Stimulated activated CD4-positive, alpha-beta T cell treated with anti-CD3 and anti-CD28 coated beads, Interleukin-4, amount 100 ng/mL, for 4 hours (primary cell): ENCODE measurements at places on chromosomes 1 and 21.

DNA sequence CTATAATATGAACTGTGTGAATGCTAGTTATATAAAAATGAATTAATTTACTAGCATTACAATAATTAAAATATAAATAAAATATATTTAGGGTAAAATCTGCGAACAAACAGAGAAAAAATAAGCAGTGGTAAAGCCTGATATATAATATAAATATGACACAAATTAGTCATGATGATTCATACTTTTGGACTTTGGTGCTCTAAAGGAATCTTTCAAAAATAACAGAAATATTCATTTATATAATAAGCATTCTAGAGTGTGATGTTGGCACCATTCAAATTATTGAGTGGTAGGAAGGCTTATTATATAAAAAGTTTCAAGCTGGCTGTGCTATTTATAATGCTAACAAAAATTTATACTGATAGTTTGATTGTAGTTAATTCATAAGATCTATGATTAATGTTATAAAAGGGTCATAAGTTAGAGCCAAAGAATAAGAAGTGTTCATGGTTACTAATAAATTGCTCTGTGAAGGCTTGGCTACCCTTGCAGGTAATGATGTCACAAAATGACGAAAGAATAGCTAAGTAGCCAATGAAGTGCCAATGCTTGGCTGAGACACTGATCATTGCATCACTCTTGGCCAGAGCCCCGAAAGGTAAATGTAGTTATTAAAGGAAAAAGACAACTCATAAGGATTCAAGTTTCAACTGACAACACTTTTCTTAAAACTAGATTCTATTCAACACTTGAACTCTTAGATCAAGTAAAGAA, 108.7 kb downstream of the USH2A start:
- DNase-seq: no peak

DNA sequence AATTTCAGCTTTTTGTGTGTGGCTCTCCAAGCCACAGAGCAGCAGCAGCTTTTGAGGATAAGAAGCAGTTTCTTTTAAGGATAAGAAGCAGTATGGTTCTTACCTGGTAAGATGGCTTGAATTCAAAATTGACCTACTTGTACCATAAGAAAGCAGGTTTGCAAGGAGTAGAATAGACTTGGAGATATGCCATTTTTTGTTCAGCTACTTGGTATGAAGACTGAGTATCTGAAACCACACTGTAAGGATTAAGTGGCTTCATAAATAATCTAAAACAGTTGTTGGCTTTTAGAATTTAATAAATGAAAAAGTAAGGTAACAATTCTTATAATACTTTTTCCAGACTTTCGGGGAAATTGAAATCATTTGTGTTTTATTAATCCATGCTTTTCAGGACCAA, 74.2 kb downstream of the ATF6 start:
- DNase-seq: no peak

DNA sequence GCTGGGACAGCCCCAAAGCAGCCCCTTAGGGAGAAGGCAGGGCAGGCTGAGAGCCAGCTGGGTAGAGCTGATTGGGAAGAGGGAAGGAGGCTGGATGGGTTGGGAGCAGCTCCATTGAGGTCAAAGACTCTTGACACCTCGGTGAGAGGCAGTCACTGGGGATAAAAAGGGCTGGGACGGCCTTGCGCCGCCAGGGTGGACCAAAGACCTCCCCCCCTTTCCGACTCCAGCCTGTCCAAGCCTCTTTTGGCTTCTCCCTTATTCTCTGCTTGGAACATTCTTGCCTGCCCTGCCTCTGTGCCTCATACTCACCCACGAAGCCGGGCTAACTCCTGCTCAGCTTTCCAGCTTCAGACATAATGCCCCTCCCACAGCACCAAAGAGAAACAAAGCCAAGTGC, 51.1 kb downstream of the LRRC38 start:
- no peak for DNase-seq

- no peak for DNase-seq
These were observed 38.8 kb downstream of the RCAN1 start for GRCh38 chr21:34576041-34576511.

- no peak for DNase-seq
These were observed 20.2 kb downstream of the MACO1 start for GRCh38 chr1:25450891-25451290.

DNA sequence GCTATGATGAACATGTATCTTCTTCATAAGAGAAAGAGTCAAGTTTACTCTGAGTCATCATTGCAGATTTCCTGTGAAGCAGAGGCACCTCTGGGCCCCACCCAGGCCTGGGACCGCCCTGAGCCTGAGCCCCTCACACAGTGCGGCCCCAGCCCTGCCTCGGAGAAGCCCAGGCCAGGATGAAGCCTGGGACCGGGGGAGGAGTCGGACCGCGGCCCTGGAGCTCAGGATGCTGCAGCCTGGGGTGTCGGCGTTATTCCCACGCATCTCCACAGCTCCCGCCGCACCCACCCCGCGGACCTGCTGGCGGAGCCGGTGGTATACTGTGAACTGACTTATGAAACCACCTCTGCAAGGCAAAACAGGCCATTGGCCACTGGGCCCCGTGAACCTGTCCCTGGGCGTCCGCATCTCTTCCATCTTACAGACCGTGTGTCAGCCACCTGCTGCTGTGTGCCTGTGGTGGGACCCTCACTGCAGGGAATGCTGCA, 2.4 kb upstream of the COL6A1 start:
- no peak for DNase-seq

- no peak for DNase-seq
These were observed 19.1 kb downstream of the NME7 start for GRCh38 chr1:169348383-169349036.

GRCh38 chr1:151134396-151134795, 12.0 kb downstream of the SEMA6C start:
- DNase-seq: no peak

DNA sequence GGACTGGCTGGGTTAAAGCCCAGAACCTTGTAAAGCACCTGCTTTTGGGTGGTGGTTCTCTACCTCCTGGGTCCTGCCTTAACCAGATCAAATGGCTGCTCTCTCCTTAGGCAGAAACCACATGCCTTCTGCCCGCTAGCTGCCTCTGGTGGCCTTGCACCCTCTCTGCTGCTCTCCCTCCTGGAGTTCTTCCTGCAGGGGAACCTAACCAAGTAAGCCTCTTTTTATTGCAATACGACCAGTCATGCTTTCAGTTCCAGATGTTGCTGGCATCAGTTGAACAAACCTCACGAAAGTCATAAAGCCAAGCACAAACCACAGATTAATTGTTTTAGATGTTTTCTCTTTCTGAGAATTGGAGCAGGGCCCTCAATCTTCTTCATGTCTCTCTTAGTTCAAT, 118.9 kb downstream of the GDAP2 start:
- no peak for DNase-seq

DNA sequence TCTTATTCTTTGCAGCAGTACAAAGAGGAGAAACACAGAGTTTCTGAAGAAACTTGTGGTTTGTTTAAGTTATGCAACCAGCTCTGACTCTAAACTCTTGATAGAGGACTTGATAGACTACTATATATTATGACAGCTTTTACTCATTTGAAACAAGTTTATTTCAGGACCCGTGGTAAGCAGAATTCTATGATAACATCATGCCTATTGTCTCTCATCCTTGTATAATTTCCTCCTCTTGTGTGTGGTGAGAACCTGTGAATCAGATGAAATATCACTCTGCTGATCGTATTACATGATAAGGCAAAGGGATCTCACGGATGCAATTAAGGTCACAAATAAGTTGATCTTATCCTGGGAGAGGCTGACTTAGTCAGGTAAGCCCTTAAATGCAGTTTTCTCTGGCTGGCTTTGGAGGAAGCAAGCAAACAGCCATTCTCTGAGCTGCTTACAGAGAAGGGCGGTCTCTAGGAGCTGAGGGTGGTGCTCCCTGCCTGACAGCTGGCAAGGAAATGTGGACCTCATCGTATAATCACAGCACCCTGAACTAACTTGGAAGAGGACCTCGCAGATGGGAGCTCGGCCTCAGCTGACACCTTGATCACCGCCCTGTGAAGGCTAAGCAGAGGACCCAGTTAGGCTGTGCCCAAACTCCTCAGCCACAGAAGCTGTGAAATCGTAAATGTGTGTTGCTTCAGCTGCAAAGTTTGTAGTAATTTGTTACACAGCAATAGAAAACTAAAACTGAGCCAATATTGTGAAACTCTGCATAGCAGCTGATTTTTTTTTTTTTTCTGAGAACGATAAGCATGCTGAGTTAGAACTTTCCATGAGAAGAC, 151.1 kb upstream of the DPT start:
- DNase-seq: no peak

DNA sequence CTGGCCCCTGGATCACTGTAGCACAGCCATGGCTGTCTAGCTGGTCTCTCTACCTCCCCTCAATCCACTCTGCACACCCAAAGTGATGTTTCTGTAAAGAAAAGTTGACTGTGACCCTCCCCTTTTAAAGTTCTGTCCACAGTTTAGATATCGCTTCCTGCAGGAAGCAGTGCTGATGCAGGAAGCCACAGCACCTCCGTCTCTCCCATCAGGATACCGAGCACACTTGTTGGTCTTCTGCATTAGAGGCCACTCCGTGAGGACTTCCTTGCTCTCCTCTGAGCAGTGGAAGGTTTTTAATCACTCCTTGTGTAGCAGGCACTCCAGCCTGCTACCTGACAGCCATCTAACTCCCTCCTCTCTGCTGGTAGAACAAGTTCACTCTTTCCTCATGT, 69.5 kb downstream of the GADD45A start:
- DNase-seq: no peak

DNA sequence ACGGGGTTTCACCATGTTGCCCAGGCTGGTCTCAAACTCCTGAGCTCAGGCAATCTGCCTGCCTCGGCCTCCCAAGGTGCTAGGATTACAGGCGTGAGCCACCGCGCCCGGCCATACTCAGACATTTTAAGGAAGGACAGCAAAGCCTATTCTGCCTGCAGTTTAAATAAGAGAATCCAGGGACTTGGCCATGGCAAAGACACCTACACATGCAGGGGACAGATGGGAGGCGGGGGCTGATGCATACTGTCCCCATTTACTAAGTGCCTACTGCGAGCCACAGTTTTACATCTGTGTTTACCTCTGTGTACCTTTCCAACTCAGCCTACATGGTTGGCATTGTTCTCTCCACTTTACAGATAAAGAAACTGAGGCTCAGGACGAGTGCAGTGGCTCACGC, 25.4 kb downstream of the LDLRAD2 start:
- DNase-seq: no peak

GRCh38 chr1:181479137-181479745, 4.1 kb upstream of the CACNA1E start:
- DNase-seq: no peak

DNA sequence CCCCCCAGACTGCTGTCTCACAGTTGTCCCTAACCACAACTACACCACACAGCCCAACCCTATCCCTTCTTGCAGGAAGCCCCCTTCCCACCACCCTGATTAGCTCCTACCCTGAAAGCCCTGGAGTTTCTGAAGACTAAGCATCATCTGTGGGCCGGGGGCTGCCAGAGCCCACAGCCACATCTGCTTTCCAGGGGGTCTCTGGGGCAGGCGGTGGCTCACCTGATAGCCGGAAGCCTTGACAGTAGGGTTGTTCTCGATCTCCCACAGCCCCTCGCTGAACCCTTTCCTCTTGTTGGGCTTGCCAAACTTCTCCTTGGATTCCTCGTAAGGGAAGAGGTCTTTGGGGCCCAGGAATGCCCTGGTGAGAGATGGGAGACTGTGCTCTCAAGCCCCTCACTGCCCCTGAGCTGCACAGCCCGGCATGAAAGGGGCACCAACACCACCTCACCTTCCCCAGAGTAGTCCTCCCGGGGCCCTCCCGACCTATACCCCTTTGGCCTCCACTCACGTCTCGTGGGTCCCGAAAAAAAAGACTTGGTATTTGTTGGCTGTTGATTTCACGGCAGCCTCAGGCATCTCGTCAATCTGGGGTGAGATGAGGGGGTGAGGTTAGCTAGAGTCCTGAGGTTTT, 4.0 kb upstream of the MRPL24 start:
- DNase-seq: no peak

DNA sequence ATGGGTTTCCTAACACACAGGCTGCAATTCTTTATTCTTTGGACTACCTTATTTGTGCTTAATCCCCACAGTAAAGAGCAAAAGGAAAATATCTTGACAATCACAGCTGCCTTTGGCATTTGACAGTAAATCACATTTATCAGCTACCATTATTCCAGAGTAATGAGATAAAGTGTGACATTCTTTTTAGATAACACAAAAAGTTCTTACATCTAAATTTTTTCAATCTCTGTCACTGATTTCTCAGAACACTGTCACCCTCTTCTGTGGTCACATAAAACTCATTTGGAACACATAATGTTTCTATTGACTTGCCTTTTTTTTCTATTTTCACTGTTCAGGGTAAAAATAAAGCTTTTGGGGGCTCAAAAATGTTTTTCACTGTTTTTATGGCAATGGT, 484.6 kb downstream of the LTN1 start:
- DNase-seq: no peak

DNA sequence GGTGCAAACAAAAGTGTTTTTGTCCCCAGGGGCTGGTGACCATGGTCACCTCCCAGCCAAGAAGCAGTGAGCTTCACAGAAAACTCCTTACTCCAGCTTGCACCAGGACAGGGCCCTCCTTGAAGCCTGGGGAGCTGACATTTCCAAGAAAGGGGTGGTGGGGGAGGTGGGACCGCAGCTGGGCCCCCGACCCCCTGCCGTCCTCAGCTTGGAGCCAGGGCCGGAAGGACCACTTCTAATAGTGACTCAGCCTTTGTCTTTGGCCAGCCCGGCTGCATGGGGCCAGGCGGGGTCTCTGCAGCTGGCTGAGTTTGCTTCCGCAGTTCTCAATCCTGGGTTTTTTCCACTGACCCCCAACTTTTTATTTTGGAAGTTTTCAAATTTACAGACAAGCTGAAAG, 136.5 kb upstream of the POU3F1 start:
- DNase-seq: no peak

GRCh38 chr1:245444945-245445344, 290.2 kb downstream of the KIF26B start:
- DNase-seq: no peak

- DNase-seq: no peak
These were observed 5.2 kb upstream of the FTCD start for GRCh38 chr21:46160657-46160906.

DNA sequence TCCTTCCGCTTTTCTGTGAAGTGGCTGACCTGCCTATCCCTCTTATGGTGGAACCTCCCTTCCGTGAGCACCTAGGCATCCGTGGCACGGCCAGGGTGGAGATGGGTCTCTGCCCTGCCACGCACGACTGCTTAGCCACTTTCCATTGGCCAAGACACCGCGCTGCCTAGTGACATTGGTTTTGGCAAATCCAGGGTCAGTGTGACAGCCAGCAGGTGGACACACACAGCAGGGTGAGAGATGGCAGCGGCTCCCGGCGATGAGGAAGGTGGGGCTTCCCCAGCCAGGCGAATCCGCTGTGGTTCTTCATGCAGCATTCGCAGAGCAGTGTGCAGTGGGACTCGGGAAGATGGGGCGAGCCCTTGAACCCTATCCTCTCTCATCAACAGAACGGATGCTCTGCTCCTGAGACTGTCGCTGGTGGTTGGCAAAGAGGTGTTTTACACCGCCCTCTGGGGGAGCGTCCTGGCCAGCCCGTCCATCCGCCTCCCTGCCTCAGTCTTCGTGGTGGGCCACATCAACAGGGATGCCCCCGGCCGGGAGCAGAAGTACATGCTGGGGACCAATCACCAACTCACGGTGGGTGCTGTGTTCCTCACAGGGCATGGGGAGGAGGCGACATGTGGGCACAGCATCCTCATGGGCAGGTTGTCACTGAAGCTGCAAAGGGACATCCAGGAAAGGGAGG, 51.8 kb downstream of the DOP1B start:
- DNase-seq: no peak
